ENCODE measurements at places on chromosomes 3 and 15.

- no peak for DNase-seq
Measured at GRCh38 chr3:20837676-20838302, 651.8 kb upstream of the SGO1 start.

- no peak for DNase-seq
Measured at GRCh38 chr3:94862703-94863102, 799.8 kb downstream of the NSUN3 start.

- DNase-seq, result no peak
Measured at GRCh38 chr3:52004906-52005395, 9.3 kb upstream of the RPL29 start.

DNA sequence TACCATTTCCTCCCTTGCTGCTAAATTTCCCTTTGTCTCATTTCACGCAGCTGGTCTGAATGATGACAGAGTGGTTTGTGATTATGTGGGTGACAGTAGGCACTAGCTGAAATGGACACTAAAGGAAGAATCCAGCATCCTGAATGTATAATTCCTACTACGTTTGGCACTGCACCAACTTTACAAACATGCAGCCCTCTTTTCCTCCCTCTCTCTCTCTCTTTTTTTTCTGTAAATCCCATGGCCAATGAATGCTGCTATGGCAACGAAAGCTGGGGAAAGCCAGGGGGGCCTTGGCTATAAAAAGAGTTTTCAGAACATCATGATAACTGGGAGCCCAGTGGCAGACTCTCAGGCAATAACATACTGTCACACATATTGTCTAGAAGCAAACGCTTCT, 367.2 kb upstream of the AGTR1 start:
- no peak for DNase-seq

DNA sequence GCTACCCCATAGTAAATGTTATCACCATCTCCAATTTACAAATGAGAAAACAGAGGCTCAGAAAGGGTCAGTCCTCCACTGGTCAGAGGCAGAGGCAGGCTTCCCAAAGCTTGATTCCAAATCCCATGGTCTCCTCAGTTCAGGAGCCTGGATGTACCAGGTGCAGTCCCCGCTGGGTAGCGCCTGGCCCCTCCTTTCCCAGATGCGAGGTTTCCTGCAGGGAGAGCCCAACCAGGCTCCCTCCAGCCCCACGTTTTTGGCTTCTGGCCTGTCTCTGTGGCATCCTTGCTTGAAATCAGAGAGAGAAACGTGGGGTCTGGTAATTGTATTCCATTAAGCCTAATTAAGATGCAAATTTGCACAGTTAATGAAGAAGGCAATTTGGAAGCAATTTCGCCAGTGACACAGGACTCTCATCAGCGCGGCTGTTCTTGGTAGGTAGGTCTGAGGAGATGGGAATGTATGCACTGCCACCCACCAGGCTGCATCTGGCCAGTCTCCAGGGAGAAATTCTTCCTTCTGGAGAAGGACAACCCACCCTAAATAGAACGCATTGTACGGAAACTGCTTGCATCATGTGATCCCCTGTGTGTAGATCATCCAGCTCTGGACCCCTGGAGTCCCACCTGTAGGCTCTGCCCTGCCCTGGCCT, 50.5 kb downstream of the HRH1 start:
- no peak for DNase-seq

DNA sequence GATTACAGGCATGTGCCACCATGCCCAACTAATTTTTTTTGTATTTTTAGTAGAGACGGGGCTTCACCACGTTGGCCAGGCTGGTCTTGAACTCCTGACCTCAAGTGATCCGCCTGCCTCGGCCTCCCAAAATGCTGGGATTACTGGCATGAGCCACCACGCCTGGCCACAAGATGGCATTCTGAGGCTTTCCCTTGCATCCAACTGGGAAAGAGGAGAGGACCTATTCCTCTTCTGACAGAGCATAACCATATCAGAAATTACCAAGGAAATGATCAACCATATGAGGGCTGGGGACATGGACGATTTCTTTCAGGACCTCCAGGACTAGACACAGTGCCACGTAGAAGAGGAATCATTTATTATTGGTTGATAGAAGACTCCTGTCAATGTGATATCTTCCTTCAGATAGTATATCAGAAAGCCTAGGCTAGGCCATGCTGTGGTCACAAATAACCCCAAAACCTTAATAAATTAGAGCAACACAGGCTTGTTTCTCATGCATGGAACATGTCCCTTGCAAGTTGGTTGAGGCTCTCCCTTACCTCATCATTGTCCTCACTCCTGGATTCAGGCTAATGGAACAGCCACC, 372.3 kb upstream of the IL12A start:
- no peak for DNase-seq

- no peak for DNase-seq
Measured at GRCh38 chr3:149460117-149460516, 14.4 kb upstream of the TM4SF4 start.

DNA sequence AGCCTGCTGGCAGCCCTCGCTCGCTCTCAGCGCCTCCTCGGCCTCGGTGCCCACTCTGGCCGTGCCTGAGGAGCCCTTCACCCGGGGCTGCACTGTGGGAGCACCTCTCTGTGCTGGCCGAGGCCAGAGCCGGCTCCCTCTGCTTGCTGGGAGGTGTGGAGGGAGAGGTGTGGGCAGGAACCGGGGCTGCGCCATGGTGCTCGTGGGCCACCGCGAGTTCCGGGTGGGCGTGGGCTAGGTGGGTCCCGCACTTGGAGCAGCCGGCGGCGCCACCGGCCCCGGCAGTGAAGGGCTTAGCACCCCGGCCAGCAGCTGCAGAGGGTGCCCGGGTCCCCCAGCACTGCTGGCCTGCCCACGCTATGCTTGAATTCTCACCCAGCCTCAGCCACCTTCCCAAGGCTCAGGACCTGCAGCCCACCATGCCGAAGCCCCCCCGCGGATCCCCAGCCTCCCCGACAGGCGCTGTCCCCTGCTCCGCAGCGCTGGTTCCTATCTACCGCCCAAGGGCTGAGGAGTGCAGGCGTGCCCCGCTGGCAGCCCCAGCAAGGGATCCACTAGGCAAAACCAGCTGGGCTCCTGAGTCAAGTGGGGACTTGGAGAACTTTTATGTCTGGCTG, 863.3 kb downstream of the IGSF11 start:
- no peak for DNase-seq

DNA sequence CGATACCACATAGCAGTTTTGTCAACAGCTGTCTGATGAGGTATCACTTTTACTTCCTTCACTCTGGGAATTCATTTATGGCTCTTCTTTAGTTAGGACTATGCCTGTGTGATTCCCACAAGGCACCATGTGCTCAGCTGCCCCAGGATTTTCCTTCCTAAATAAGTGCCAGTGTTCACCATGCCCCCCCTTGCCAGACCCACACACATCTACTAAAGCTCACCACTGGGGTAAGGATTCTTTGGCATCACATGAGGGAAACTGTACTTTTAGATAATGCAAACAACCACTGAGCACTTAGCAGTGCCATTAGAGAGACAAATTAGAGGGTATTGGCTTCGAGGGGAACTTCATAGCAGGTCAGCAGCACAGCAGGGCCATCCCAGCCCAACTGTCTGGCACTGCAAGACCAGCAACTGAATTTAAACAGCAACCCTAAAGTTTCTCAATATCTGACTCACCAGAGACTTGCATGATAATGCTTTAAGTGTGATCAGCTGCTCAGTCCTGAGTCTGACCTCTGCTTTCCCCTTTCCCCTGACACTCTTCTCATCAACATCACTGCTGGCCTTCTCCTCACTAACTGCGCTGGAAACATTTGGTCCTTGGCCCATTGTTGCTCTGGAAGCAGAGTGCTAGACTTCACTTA, 114.3 kb downstream of the STAC start:
- DNase-seq, result no peak

GRCh38 chr15:56475351-56475750, 10.4 kb upstream of the MNS1 start:
- DNase-seq, result no peak

DNA sequence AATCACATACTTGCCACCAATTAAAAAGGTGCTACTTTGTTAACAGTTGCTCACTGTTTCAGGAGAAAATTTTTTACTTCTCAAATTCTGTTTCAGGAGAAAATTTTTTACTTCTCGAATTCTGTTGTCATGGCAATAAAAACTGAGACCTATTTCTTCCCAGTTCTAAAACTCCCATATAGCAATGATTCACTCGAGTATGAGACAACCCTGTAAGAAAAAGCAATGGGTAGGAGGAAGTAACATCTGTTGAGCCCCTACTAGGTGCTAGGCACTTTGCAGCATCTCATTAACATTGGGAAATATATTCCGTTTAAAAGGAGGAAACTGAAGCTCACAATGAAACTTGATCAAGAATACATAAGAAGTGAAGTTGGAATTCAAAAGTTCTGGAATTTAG, 35.1 kb upstream of the IGSF11 start:
- DNase-seq, result no peak

- no peak for DNase-seq
Measured at GRCh38 chr3:143974271-143975238, 2.9 kb downstream of the DIPK2A start.

DNA sequence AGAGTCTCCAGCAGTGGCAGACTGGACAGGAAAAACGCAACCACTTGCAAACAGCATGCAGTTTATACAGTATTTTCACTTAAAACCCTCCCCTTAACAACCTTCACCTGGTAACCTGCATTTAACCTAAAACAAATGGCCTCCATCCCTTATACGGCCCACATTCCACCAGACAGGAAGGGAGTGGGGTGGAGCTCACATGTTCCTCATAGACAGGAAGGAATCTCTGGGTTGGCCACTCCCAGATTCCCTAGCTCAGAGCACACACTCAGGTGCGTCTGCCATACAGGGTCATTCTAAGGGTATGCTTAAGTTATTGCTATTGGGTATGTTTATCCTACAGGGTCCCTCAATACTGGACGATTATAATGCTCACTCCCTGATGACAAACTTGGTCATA, 16.8 kb upstream of the ABHD2 start:
- DNase-seq, result no peak

GRCh38 chr3:139096670-139097069, 52.0 kb upstream of the PRR23C start:
- DNase-seq, result no peak

GRCh38 chr3:107465064-107465631, 57.6 kb upstream of the BBX start:
- no peak for DNase-seq

GRCh38 chr3:141471160-141471559, 15.7 kb upstream of the RASA2 start:
- DNase-seq, result no peak

DNA sequence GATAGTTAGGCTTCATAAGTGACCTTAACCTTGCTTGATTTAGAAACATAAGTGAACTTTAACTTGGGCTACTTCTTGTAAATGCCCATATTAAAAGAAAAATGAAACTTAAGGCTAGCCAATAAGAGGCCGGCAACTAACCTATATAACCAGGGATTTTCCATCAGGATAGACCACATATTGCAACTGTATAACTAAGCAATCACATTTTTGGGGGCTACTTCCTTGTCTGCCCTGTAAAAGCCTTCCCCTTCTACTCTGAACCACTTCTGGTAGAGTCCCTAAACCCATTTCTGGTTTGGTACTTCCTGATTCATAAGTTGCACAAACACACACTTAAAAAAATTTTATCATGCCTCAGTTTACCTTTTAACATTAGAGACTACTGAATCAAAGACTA, 150.9 kb upstream of the UBE2E2 start:
- DNase-seq, result no peak

- DNase-seq, result no peak
Measured at GRCh38 chr15:80950291-80951078, 39.1 kb downstream of the MESD start.

DNA sequence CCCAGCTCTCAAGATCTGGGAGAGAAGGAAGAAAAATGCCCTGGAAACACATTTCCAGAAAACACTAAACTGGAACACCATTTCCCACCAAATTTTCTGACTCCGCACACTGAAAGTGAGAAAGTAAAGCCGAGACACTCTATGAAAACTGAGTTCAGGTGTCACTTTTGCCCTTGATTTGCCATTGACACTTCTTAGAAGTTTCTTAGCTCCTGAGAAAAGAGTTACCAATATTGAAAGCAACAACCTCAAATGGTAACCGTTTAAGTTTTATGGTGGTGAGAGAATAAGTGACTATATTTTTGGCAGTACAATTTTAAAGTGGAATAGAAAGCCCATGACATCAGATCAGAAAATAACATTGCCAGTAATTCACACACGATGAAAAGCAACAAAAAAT, 39.0 kb downstream of the CD86 start:
- no peak for DNase-seq

DNA sequence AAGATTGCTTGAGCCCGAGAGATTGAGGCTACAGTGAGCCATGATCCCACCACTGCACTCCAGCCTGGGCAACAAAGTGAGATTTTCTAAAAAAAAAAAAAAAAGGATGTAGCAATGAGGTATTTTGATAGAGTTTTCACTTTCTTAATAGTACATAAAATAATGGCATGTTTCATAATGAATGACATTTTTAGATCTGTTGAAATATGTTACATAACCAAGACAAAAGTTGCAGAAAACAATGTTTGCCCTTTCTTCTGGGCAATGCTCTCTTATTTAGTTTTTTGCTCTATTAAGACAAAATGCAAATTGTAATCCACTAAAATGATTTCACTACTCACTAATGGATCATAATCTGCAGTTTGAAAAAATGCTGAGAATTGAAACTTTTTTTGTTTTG, 4.4 kb upstream of the MAPK6 start:
- no peak for DNase-seq

DNA sequence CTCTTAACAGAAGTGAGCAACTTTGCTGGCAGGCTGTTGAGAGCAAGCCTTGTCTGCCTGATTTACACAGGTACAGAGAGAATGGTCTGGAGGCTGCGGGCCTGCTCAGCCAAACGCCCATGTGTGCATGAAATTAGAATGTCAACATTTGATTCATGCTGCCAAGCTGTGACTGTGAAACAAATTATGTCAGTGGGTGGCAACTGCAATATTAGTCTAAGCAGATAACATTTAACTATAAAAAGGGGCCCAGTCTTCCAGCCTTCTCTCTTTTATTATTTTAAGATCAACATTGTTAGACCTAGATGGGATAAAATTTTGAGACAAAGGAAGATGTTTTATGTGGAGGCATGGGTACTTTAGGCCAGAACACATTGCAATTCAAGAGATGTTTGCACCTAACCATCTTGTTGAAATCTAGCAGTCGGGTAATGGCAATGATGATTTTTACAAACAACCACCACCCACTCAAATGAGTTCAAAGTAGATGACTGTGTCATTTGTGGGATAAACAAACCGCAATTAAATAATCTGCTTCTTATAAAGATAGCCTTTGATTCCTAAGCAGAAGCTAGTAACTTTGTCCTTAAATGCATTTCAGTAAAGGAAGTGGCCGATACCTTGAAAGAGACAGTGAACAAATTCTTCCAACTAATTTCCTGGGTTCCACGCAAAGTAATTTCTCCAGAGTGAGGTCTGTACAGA, 70.2 kb downstream of the FOXB1 start:
- no peak for DNase-seq

DNA sequence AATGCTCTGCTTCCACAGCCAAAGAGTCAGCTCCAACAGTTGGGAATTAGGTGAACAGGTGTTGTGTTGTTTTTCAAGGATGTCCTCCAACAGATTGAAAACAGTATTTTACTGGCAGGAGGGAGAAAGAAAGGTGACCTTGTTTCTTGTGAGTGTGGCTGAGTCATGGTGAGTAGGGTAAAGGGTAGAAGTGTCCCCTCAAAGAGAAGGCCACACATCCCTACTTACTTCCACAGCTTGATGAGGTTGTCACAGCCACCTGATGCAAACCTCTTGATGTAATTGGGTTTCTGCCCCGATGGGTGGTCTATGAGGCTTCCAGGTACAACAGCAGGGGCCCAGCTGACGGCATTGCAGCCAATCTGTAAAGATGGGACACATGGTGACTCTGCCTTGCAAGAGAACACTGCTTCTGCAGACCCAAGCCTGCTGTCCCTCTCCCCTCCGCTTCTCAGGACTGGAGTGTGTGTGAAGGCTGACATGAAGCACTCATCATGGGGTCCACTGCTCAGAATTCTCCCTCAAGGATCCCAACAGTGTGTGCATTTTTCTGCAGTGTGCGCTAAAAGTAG, 12.7 kb upstream of the GHRL start:
- DNase-seq, result no peak
